ENCODE measurements at places on chromosomes 7 and 10.

DNA sequence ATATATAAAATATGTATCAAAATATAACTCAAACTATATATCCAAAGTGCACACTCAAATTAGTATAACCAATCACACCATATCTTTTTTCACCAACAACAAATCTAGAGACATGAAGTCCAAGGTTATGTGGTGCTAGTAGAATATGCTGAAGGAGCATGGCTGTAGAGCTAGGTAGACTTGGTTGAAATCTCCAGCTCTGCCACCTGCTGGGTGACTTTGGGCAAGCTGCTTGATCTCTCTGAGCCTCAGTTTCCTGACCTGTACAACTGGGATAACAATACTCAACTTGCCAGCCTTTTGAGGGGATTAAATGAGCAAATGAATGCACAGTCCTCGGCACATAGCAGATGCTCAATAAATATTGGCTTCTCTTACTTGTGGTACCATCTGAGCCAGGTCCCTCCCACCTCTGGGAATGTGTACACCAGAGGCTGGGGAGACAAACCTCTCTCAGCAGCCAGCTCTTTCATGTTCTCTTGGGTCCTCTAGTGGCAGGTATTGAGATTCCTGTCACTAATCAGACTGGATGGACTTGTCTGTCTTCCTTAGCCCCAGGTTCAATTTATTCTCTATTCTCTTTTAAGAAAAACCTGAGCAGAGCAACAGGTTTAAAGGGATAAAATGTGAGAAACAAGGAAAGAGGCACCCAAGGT lies 94.3 kb upstream of the PDE1C start:
- DNase-seq, result no peak

DNA sequence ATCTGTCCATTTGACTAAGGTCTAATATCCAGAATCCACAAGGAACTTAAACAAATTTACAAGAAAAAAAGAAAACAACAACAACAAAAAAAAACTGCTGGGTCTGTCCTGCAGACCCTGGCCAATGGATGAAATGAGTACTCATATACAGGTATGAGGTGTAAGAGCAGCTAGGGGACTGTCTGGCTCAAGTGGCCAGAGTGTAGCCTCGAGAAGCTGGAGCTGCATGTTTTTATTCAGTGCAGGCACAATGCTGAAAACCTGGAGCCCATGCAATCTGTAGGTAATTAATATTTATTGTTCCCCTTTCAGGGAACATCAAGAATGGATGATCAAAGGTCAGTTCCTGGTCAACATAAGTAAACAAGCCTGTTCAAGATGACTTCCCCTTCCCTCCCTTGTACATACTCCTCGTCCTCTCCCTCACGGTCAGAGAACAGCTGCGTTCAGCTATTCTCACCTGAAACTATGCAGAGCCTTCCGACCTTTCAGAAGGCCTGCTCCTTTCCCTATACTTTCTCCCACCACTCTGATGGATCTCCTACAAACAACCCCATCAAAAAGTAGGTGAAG lies 15.5 kb downstream of the CYP2C19 start:
- DNase-seq, result no peak

- no peak for DNase-seq
Observed at GRCh38 chr10:67722113-67722512, 26.1 kb upstream of the CTNNA3 start.

- DNase-seq, result no peak
Observed at GRCh38 chr10:74437822-74438221, 286.8 kb downstream of the ADK start.

GRCh38 chr7:11416641-11417458 lies 415.1 kb downstream of the THSD7A start:
- DNase-seq, result no peak

- DNase-seq, result no peak
Observed at GRCh38 chr10:31186225-31187000, 132.6 kb upstream of the ZEB1 start.

DNA sequence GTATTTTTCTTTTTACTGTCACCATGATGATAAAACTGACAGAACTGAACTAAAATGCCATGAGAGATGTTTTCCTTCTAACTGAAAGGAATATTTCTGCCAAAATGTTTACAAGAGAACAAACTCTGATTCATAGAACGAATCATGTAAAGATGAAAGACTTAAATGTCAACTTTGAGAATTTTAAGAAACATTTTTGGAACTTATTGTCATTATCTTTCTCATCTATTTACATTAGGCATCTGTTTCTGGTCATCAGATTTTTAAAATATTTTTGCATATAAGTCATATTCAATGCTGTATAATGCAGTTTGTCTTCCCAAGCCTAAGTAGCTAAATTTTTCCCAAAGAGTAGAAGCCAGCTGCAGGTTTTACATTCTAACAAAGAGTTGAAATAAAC lies 358.5 kb downstream of the TFEC start:
- no peak for DNase-seq

- no peak for DNase-seq
Observed at GRCh38 chr10:13527864-13528122, 1.0 kb downstream of the BEND7 start.

DNA sequence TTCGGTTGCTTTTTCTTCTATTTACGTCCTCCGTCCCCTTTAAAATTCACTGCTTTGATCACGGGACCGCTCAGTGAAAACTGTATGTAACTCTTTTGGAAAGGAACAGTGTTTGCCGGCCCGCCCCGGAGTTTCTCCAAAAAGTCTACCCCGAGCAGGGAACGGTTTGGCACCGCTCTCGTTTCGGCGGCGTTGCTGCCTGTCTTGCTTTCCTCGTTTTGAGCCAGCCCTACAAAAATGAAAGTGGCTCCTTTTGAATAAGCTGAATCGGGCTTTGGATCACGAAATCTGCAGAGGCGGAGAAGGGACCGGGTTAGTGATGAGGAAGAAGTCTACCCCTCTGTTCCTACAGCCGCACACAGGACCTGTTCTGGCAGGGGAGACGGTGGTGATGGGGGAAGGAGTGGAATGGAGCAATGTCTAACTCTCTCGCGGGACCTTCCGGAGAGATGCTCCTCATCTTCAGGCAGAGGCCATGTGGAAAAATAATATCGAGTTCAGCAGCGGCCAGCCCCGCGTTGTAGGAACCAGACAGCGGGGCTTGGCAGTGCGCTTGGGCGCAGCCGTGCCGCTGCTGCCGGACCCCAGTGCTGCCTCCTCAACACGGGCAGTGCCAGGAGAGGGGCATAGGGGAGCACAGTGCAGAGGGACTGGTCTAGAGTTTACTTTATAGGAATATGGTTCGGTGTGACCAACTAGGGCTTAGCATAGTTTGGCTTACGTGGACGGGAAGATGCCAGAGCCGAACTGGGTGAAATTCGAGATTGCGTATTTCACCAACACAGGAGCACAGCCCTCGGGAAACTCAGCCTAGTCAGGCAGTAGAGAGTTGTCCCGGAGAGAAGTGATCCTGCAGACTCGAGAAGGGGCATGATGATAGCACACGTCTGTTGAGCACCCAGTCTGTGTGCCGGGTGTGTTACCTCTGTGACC lies 1.4 kb downstream of the HTRA1 start:
- DNase-seq, result no peak

- no peak for DNase-seq
Observed at GRCh38 chr7:5514440-5515035, 90.9 kb upstream of the TNRC18 start.

DNA sequence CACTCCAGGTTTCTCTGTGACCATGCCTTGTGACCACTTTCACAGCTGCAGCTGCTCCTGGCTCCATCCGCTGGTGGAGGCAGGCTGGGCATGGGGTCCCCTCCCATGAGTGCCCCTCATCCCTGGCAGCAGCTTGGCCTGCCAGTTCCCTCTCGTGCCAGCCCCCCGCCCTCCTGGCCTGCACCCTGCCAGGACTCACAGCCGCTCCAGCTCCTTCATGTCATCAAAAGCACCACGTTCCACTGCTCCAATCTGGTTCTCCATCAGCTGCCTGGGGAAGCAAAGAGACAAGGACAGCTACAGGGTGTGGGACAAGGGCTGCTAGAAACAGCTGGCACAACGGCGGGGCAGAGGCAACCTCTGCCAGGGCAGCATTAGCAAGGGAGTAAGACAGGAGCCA lies 22.6 kb downstream of the SLIT1 start:
- DNase-seq, result no peak

DNA sequence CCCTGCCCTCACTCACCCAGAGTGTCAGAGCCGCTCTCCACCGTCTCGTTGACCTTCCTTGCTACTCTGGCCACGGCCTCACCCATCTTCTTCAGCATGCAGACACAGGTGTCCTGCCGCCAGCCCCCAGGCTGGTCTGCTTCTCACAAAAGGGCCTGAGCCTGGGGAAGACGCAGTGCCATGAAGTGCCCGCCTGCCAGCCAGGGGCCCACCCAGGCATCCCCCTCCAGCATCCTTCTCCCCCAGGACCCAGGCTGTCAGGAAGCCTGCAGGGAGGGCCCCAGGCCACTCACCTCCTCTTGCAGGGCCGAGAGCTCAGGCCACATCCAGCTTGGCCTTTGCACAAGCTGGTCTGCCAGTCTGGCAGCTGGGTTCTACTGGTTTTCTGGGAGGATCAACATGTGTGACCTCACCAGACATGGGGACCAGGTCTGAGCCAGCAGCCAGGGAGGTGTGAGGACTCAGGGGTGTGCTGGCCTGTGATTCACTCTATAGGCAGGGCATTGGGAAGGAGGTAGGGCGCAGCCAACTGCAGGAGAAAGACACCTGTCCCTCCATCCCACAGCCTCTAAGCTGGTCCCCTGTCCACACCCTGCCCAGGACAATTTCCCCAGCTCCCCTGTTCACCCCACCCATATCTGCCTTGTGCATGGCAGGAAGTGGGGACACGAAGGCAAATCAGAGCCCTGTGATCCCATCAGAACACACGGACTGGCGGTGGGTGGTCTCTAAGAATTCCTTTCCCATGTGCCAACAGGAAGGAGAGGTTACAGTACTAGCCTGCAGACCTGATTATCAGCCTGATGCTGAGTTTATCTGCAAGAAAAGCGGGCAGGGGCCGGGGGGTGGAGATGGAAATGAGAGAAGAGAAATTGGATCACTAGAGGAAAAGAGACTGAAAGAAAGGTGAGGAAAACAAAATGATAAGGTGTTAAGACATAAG lies 5.7 kb downstream of the LRRC20 start:
- no peak for DNase-seq

DNA sequence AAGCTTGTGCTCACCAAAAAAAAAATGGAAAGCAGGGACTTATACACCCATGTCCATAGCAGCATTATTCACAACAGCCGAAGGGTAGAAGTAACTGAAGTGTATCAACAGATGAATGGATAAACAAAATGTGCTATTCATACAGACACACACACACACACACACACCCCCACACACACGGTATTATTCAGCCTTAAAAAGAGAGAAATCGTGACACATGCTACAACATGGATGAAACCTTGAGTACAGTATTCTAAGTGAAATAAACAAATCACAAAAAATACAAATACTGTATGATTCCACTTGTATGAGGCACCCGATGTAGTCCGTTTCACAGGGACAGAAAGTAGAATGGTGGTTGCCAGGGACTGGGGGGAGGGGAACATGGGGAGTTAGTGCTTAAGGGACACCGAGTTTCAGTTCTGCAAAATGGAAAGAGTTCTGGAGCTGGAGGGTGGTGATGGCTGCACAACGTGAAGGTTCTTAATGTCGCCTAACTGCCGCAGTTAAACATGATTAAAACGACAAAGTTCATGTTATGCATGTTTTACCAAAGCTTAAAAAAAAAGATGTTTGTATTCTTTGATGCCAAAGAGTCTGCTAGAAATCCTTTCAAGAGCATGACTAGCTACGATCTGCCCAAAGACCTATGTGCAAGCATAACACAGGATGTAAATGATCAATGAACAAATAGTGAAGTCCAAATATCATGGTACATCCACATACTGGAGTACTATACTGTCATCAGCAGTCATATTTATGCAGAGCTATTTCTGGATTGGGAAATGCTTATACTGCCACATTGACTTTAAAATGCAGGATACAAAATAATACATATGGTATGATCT lies 7.2 kb downstream of the TNS3 start:
- no peak for DNase-seq

GRCh38 chr10:53052521-53053164 lies 280.1 kb upstream of the MBL2 start:
- DNase-seq, result no peak

DNA sequence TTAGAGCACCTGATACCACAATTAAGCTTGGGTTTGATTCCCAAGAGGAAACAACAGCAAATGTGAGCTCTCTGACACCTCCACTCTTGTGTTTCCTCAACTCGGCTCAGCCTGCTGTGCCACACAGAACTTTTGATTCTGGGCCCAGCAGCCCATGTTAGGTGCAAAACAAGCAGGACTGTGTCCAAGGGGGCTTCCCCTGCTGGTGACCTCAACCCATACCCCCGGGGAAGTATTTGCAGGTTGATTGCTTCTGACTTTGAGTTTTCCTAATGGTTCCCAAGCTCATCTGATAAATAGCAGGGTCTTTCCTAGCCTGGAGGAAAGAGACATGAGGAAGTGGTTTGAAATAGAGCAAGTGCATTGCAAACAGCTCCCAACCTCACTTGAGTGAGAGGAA lies 43.5 kb upstream of the ADAM12 start:
- no peak for DNase-seq

DNA sequence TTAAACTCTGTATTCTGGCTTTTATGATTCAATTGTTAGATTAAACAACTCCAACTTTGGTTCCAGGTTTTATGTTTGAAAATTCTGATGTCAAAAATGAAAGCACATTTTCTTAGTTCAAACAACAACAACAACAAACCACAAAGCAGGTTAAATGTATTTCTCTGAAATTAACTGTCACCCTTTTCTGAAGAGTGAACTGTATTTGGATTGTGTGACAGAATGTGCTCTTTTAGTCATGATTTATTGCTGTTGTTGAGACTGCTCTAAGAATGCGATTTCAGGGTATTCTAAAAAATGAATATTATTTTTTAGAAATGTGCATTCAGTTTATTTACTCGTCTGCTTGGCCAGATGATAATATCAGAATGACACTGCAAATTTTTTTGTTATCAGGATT lies 144.1 kb downstream of the GNAI1 start:
- no peak for DNase-seq

DNA sequence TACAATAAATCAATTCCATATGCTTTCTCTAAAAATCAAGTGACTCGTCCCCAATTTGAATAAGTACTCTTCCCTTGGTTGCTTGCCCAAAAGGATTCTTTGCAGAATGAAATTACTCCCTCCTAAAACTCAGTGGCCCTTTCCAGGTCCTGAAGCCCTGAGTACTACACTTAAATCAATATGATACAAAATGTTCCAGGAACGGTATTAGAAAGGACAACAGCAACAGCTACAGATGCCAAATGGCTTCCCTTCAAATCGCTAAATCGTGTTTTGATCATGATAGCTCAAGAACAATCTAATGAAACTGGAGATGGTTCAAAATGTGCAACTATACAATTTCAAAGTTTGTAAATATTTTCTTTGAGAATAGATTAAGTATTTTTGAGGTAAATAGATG lies 59.4 kb downstream of the TPK1 start:
- no peak for DNase-seq

DNA sequence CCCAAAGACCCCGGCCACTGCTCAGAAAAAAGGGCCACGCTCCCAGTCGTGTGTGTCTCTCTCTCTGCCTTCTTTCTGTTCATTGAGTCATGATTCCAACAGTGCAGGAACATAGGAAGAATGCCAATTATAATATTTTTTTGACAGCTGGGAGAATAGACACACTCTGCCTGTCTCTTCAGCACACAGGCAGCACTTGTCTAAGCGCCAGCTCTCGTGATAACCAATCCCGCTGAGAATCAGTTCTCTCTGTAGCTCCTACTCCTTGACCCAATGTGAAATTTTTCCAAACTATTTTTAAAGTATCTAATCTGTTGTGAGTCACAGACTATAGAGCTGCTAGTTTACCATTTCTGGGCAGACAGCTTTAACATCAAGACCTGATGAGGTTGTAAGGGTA lies 145.7 kb upstream of the RHEB start:
- DNase-seq, result no peak

- no peak for DNase-seq
Observed at GRCh38 chr10:2839081-2839725, 228.1 kb upstream of the PFKP start.
